ENCODE measurements at places on chromosomes 13 and 19.

- peak; percentile 82 for DNase-seq
Measured at GRCh38 chr19:43620061-43621001, 902 bp upstream of the ZNF428 start.

DNA sequence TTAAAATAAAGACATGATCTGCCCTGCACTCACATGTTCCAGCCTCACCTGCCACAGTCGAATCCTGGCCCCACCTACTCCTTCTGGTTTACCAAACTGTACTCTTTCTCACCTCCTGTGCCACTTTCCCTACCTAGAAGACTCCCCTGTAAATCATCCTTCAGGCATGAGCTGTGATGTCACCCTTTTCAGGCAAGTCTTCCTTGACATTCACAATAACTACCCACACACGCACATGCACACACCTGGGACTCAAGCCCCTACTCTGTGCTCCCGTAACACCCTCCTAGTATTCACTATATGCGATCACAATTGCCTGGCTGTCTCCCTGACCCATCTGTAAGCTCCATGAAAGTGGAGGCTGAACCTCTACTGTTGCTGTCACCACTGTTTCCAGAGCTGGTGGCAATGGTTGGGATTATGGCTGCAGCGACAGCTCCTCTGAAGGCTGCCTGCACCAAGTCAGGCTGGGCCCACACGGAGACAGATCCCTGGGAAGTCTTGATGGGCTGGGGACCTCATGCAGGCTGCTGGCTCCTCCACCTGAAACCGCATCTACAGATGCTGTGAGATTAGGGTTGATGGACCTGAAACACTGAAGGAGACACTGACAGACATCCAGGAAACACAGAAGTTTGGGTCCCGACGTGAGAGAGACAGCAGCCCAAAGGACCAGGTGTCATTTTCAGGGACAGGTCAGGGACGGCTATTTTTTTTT, 611.1 kb downstream of the UQCRFS1 start:
- DNase-seq, result no peak

DNA sequence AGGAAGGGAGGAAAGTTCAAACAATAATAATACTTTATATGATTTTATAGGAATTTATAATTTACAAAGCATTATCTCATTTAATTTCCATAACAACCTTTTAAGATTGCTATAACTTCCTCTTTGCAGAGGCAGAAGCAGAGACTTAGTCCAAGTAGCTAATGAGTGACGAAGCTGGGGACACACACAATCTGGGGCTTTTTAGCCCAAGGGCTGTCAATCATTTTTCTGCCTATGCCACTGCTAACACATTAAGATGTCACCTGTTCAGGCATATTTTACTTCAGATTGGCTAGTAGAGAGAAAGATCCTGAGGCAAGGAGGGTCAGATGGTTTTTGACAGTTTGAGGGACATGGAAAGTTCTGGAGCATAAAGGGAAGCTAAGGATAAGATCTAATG, 12.6 kb downstream of the SCEL start:
- no peak for DNase-seq

DNA sequence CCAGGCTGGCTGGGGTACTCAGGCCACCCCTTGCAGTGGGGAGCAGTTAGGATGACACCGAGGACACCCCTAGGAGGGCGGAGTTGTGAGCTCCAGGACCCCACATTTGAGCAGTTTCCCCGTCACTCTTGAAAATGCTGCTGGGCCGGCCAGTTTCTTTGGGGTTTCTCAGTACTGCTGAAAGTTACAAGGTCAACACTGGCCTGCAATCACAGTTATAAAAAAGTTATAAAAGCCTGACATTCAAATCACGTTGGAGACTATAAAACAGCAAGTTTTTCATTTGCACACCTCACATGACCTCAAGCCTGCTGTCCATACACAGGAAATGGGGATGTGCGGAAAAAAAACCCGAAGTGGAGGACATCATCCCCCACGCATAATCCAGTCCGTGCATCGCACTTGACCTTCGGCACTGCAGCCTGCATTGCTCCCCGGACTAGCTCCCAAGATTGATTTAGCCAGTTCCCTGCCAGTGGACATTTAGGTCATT, 27.0 kb downstream of the DNM2 start:
- no peak for DNase-seq

DNA sequence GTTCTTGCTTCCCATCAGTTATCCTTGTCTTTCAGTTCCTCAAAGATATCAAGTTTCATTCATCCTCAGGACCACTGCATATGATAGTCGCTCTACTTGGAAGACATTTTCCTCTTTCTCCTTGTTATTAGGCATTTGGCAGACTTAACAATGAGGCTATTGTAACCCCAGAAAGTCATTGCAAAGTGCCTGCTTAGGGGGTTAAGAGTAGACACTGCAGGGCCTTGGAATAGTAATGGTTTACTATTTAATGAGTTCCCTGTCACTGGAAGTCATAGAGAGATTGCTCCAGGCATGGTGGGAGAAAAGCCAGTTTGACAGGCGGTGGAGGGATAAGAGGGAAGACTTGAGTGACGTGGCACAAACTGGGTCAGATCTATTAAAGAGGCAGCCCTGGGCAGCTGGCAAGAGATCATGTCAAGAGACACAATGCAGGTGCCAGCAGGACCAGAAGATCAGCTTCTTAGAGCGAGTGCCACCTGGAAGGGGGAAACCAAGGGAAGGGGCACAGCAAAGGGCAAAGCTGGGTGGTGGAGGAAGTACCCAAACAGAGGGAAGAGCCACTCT, 16.8 kb upstream of the CPB2 start:
- DNase-seq, result no peak

DNA sequence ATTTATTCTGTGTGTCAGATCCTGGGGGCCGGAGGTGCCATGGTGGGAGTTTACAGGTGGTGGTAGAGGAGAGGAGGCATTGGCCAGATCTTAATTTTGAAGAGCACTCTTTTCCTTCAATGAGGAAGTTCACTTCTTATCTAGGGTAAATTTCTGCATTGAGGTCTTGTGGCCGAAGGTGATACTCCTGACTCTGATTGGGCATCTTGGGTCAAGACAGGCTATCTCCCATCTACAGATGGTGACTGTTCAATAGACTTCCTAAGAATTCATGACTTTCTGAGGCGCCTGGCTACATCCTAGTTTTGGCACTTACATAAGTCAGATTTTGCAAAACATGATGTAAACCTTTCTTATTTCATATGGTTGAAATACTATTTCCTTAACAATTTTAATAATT, 135.2 kb downstream of the SUCLA2 start:
- DNase-seq, result no peak

GRCh38 chr13:80558074-80558473, 217.1 kb upstream of the SPRY2 start:
- no peak for DNase-seq

Measured in activated T-cell treated with anti-CD3 and anti-CD28 coated beads for 24 hours (primary cell).